ENCODE measurements at places on chromosomes 3 and 15.

- no peak for DNase-seq
Observed at GRCh38 chr3:69568458-69568857, 170.8 kb upstream of the MITF start.

- no peak for DNase-seq
Observed at GRCh38 chr15:89524184-89524583, 27.8 kb upstream of the RHCG start.

DNA sequence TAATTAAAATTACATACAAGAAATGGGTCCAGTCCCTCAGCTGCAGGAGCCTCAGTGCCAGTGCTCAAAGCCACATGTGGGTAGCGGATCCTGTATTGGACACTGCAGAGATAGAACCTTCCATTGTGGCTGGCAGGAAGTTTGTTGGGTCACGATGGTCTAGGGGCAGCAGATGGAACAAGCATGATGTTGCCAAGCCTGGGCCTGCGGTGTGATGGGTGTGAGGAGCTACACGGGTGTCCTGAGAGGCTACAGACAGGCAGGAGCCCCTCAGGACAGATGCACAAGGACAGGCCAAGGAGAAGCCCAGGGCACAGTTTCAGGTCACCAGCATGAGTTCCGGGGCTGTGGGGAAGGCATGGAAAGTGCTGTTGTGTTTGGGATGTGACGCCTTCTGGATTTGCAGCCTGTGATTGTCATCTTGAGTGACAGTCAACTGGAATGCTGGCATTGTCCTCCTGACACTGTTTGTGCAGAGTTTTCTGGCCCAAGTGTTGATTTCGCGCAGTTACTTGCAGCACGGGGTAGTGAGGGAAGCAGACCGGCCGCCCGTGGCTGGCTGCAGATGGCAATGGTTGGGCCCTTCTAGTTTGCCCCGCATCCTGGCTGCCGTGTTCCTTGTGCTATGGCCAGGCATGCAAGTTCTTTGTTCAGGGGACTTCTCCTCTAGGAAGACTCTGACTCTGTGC lies 177.1 kb downstream of the NSMCE3 start:
- no peak for DNase-seq

- no peak for DNase-seq
Observed at GRCh38 chr3:130677343-130677742, 69.3 kb downstream of the PIK3R4 start.

DNA sequence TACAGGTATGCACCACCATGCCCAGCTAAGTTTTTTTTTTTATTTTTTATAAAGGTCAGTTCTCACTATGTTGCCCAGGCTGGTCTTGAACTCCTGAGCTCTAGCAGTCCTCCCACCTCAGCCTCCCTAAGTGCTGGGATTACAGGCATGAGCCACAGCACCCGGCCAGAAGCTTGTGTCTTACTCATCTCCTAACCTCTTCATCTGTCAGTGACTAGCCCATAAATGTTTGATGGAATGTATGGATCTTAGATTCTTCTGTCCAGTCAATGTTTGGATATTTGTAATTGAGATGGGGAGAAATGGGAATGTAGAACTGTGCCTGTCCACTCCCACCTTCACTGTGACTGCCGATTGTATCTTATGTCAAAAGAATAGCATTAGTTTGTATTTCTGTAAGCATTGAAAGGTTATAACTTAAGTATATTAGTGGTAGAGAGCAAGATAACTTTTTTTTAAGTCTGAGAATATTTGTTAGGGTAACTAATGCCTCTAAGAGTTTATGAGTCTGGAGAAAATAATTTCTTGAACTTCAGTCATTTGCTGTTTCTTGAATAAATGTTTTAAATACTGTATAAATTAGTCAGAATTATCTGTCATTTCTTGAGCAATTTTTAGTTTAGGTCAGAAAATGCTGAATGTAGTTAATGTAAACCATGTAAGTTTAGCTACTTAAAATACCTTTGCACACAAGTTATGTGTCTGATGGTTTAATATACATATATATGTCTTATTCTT lies 215.3 kb upstream of the CGNL1 start:
- DNase-seq, result no peak

GRCh38 chr15:81183439-81183775 lies 13.3 kb upstream of the IL16 start:
- no peak for DNase-seq

DNA sequence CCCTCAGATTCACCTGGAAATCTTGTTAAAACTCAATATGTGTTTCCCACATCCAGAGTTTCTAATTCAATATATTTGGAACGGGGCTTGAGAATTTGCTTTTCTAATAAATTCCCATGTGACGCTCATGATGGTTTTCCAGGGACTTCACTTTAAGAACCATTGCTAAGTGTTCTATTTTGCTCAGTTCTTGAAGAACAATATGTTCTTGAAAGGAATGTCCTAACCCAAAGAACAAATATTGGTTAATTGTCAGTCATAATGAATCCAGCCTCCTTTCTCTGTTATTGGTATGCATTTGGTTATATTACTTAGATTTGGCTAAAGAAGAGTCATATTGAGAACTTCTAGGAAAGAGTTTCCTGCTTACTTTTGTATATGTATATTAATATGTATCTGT lies 4.4 kb upstream of the PLSCR2 start:
- DNase-seq, result no peak

DNA sequence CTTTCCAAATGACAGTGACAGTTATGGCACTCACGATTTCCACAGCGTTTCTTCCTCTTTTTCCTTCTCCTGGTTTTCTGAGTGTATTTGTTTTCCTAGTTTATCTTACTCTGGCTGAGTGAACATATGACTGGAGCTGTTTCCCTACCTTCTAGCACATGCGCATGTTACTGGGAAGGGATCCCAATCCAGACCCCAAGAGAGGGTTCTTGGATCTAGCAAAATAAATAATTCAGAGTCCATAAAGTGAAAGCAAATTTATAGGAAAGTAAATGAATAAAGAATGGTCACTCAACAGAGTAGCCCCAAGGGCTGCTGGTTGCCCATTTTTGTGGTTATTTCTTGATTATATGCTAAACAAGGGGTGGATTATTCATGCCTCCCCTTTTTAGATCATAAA lies 23.8 kb downstream of the METTL6 start:
- DNase-seq, result no peak

GRCh38 chr15:60471314-60471713 lies 7.6 kb downstream of the ICE2 start:
- no peak for DNase-seq

GRCh38 chr15:56894601-56895000 lies 23.8 kb upstream of the TCF12 start:
- DNase-seq, result no peak

GRCh38 chr3:138241061-138241460 lies 54.0 kb downstream of the ARMC8 start:
- no peak for DNase-seq

GRCh38 chr3:180961087-180961486 lies 28.4 kb downstream of the DNAJC19 start:
- no peak for DNase-seq

DNA sequence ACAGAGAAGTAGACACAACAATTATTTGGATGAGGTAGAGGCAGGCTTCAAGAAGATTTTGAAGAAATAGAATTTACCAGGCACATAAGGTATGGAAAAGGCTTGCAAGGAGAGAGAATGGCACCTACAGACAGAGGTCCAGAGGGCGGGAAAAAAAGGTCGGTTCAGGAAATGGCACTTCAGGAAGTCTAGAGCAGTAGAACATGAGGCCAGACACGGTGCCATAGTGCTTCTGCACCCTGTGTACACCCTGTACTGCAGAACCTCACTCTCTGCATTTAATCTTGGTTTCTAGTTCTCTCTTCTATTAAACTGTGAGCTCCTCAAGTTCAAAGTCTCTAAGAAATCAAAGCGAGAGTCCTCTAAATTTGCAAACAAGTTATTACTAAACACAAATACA lies 113.4 kb upstream of the C2CD4B start:
- DNase-seq, result no peak

- peak; percentile 9 for DNase-seq
Observed at GRCh38 chr3:172903642-172904320, 153.3 kb downstream of the ECT2 start.

DNA sequence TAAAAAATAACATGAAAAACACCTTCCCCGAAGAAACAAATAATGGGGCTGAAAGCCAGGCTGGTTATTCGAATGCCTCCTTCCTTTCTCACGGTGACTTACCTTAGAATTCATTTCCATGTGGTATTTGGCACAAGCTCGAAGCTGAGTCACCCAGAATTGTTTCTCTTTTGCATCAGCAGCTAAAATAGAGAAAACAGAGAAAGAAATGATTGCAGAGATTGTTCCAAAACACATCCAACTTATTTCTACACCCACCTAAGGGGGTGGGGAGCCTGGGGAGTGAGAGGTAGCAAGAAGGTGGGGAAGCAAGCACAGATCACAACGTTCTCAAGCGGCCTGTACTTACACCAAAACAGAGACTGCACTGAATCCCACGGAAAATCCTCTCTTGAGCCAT lies 104.7 kb downstream of the OSBPL10 start:
- no peak for DNase-seq

DNA sequence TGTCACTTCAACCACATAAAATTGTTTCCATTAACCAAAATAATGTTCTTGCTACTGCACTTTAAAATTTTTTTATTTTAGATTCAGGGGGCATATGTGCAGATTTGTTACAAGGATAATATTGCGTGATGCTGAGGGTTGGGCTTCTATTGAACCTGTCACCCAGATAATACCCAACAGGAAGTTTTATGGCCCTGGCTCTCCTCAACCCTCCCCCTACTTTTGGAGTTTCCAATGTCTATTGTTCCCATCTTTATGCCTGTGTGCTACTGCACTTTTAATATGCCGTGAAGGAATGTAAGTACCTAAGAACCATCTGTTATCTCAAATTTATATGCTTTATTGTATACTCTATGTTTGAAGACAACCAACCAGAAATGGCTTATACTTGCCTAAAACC lies 42.0 kb upstream of the IMPG2 start:
- DNase-seq, result no peak

DNA sequence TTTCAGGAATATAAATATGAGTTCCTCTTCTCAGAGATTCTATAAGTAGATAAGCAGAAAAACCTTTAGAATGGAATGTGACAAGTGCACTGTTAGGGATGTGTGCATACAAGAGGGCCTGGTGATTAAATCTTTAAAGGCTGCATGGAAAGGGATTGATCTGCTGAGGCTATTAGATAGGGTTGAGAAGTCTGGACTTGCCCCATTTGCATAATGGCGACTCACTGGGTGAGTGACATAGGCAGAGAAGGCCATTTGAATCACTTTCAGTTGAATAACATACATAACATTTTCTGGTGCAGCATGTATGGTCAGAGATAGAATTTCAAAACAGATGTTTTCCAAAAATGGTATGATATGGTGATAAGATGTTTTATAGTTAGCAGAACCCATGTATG lies 156.9 kb downstream of the ZNF621 start:
- peak; percentile 5 for DNase-seq

DNA sequence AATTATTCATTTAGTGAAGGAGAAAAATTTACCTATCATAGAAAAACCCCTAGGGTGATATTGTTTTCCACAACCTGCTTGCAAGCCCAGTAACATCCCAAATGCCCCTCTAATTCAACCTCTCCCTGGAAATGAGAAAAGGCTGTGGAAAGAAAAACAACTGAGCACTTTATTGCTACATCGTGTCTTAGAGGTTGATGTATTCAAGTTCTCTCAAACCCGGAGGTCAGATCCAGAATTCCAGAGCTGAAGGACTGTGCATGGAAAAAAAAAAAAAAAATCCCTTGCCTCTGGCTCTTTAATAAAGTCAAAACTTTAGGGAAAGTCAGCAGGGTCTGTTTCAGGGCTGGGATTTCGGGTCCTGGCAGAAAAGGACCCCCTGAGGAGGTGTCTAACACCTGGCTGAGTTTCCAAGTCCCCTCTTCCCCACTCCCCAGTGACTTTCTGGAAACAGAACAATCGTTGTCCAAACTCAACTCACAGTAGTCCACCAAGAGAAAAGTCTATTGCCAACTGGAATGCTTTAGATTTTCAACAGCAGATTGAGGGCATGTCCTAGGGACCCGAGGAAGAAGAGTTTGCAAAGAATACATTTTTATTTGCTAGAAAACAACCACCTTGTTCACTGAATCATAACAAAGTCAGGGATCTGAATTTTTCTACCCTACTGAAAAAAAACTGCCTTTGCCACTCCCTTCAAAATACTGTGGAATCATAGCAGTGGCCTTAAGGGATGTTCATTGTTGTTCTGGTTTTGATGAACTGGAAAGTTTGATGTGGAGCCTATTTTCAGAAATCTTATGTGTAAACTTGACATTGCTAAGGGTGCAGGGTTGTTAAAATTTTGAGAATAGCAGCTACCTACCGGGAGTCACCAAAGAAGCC lies 207.5 kb upstream of the ADAMTS9 start:
- DNase-seq, result no peak

- DNase-seq, result no peak
Observed at GRCh38 chr3:179603831-179604230, 607 bp downstream of the MRPL47 start.

DNA sequence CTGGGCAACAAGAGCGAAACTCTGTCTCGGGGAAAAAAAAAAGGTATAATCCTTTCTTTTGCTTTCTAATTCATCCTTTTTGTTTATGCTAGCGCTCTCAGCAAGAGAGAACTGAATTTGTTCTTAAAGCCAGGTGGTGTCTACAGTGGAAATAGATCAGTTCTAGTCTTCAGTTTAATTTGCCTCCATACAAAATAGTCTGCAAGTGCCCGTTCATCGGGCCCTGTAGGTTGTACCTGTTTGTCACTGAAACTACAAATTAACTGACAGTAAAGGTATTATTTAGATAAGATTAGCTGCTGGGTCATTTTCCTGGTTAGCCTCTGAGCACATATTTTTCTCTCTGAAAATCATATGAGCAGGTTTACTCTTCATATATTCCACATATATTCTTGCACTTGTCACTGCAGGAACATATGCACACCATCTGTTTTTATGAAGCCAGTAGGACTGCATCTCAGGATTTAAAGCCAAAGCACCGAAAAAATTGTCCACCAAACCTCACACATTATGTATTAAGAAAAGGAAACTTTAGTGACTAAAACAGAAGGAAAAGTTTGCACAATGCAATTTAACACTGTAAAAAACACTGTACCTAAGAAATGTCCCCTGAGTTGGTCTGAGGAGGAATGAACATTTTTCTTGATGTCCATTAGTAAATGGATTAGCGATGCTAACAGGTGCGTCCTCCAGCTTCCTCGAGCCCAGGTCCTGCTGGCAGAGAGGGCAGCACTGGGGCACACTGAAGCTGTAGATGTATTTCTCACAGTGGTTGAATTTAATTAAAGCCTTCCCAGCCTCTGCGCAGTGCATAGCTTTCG lies 437 bp downstream of the MKRN2OS start:
- no peak for DNase-seq

Data from NCI-H1105 treated with DMSO at 0.1 percent for 48 hours (cell line).